ENCODE measurements at places on chromosomes 4 and X. TPM values are rescaled to one million over a fixed set of nuclear protein-coding genes. Genes with fewer than 3 reads are reported as not detected.

Gene CTPS2
- polyA plus RNA-seq, result 4.5 TPM

Gene MGAT4D
- not detected for polyA plus RNA-seq

Gene SORCS2
- not detected for polyA plus RNA-seq

Gene STEEP1
- 15.3 TPM for polyA plus RNA-seq

Gene ZXDA
- 3.1 TPM for polyA plus RNA-seq

DNA sequence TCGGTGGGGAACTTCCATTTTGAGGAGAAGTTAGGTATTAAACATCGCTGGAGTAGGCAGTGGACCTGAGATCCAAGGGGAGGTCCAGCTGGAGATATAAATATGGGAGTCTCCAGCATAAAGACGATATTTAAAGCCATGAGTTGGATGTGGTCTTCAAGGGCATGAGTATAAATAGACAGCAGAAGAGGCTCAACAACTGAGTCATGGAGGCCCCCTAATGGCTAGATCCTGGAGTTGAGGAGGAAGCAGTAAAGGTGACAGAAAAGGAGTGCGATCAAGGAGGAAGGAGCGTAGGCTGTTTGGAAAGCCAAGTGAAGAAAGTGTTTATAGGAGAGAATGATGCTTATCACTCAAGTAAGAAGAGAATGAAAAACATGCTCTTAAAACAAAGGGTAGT lies 18.1 kb upstream of the APBB2 start:
- no peak for DNase-seq

DNA sequence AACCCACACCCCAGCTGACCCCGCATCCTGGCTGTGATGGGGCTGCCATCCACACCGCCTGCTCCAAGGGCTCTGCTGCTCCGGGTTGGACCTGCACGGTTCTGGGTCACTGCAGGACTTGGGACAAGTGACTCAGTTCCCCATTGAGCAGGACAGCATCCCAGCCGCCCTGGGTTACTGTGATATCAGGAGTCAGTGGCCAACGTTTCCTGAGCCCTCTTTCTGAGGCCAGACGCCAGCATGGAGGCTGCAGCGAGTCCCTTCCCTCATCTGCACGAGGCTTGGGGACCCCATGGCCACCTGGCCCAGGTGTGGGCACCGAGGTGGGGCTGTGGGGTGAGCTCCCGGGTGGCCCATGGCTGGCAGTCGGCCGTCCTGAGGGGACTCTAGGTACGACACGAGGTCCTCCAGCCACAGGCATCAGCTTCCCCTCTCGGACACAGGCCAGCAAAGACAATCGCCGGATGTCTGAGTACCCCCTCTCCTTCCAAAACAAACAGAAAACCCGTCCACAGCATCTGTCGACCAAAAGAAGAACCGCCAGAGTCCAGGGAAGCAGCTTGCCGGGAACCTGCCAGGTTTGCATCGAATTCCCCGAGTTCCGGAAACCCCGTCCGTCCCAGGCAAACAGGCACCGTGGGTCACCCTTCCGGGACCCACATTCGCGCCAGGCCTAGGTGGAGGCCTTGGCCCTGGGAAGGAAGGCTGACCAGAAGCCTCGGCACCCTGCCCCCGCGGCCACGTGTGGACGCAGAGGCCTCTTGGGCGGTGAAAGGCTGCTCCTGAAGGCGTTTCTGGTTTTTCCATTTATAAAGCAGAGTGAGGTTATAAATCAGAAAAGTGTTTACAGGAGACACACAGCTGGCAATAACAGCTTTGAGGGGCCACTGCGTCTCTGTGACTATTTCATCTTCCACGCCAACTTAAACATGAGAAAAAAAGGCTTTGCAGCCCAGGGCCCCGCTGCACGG lies 136.0 kb downstream of the FAM53A start:
- no peak for DNase-seq

GRCh38 chr4:167826281-167826680 lies 266.1 kb upstream of the ANXA10 start:
- no peak for DNase-seq

- no peak for DNase-seq
Observed at GRCh38 chr4:125265846-125266245, 48.9 kb upstream of the FAT4 start.

DNA sequence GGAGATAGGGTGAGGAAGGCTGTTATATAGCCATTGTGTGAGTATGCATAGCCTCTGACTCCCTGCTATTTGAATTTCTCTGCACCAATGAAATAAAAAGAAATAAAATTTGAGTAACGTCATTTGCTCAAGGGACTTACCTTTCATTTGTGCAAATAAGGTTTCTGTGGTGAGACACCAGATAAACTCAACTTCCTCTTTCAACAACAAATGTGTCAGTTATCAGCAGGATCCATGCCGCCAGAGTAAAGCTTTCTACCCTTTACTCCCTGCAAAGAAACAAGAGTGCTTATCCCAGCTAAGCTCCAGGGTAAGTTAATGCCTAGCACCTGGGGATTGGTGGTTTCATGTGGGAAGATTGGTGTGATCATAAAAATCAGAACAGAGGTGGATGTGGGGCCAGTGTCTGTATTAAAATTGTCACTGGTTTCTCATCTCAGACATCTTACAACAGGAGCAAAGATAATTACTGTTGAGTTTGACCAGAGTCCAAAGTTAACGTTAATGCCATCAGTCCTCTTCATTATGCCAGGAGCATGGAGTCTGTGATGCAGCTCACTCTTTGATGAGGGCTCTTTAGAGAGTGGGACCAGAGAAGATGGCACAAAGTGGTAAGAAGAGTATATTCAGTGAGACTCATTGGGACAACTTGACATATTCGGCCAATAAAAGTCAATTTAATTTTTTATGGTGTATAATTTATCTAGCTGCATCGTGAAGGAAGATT lies at the start of gene P2RY10:
TSS of gene P2RY10 (plus strand) at position 206 of the 727 bp plus-strand sequence. CDS start 15,130 bp downstream, outside the sequence.
- peak; percentile 36 for DNase-seq

DNA sequence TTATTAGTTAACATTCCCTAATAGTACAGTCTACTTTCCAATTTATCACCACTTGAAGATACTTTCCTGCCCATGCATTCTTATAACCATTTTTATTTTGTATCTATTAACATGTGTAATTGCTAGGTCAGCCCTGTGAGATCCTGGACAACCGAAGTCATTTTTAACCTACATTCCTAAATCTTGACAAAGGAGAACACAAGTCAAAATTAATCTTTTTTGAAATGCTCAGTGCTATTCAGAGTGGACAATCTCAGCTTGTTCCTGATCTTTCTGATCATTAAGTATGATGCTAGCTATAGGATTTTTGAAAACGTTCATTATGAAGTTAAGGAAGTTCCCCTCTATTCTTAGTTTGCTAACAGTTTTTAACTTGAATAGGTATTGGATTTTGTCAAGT lies 37.5 kb downstream of the ANXA10 start:
- DNase-seq, result no peak

- no peak for DNase-seq
Observed at GRCh38 chr4:104519588-104519987, 24.9 kb upstream of the CXXC4 start.

- no peak for DNase-seq
Observed at GRCh38 chr4:36332782-36333131, 51.3 kb downstream of the DTHD1 start.

DNA sequence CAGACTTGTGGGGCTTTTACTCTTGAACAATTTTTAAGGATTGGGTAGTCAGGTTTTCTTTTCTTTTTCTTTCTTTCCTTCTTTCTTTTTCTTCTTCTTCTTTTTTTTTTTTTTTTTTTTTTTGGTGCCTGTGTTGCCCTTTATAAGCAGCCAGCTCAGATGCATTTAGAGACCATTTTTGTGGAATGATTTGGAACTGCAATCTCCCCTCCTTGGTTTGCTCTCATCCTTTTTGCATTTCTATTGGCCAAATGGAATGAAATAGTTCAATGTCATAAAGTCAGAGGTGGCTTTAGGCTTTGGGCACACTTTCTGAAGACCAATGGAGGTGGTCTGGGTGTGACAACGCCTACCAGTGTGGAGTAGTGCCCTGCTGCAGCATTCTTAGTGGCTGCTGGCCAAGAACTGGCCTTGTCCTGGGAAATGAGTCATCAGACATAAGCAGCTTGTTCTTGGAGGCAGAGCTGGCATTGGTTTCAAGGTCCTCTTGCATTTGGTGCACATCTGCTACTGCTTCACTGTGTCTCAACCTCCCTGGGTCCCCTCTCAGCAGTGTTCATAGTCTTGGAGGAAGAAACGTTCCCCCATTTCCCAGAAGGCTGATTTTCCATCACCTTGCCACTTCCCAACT lies 84.5 kb downstream of the CT47B1 start:
- no peak for DNase-seq

DNA sequence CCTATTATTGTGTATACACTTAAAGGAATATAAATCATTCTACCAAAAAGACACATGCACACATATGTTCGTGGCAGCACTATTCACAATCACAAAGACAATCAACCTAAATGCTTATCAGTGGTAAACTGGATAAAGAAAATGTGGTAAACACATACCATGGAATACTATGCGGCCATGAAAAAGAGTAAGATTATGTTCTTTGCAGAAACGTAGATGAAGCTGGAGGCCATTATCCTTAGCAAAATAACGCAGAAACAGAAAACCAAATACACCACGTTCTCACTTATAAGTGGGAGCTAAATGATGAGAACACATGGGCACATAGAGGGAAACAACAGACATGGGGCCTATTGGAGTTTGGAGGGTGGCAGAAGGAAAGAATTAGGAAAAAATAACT lies 593.2 kb downstream of the DMD start:
- no peak for DNase-seq

DNA sequence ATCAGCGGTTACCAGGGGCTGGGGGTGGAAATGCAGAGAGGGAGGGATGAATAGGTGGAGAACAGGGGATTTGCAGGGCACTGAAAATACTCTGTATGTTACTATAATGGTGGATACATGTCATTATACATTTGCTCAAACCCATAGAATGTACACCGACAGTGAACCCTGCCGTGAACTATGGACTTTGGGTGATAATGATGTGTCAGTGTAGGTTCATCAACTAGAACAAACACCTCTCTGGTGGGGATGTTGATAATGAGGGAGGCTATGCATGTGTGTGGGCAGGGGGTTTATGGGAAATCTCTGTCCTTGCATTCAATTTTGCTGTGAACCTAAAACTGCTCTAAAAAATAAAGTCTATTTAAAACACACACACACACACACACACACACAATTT lies 11.5 kb downstream of the HPSE start:
- DNase-seq, result no peak
